Body of pancreas (tissue), 4 donors: ENCODE measurements at places on chromosomes 16 and 17. TPM values are rescaled to one million over a fixed set of nuclear protein-coding genes. Genes with fewer than 3 reads are reported as not detected.

Gene RHOT2
- total RNA-seq = 65.6 TPM

Gene CLDN6
- 0.33 TPM for total RNA-seq

Gene CHD9NB
- 3.1 TPM for total RNA-seq

Gene RNF157
- total RNA-seq = 29.3 TPM

Gene OR2C1
- total RNA-seq = not detected

Gene STH
- not detected for total RNA-seq
